ENCODE measurements at places on chromosomes 6 and 20.

DNA sequence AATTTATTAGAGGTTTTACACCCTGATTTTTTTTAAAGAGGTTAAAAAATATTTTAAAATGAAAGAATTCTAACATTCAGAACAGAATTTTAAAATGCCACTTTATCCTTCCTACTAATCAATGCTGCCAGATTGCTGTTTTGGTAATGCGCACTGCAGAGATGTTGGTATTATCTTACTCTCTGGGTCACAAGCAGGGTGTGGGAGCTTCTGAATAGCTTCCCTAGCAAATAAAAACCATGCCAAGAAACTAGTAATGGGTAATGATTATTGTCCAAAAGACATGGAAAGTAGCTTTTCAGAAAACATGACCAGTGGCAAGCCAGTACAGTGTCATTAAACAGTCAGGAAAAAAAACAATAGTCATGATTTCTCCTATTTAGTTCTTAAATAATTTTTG, 205.4 kb downstream of the TPBG start:
- DNase-seq = no peak

- DNase-seq = no peak
Observed at GRCh38 chr6:14717307-14717706, 528.6 kb upstream of the JARID2 start.

DNA sequence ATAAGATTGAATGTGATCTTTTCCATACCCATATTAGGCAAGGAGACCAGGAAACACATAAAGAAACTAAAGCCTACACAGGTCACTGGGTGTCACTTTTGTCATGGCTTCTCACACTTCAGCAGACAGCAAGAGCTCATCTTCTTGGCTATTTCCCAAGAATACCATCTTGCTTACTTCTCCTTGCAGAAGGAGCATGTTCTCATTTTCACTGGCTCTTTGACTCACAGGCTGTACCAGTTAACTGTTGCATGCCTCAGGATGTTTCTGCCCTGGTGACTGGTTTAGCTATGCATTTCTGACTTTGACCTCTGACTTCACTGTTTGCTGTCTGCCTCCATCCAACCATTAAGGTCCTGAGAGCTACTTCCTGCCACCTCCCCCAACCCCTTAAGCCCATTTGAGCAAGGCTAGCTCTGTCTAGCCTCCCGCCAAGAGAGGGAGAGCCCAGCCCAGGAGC, 40.3 kb upstream of the OGFRL1 start:
- DNase-seq = no peak

DNA sequence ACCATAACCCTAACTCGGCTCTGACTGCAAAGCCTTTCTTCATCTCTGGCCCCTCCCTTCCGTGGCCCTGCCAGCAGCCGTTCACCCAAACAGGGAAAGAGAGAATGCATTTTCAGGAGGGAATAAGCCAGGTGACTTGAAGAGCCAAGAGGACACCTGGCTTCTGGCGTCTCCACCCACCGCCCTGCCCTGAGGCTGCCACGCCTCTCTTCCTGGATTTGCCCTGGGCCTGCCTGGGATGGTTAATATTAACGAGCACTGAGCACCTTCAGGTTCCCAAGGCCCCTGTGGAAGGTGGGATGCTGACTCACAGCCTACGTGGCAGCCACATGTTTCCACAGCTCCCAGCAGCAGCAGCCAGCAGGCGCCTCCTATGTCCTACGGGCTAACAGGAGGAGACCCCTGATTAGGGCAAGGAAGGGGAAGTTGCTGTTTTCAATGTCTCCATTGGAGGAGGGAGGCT, 138.0 kb upstream of the RREB1 start:
- no peak for DNase-seq

GRCh38 chr6:3233321-3233720, 5.9 kb upstream of the TUBB2B start:
- no peak for DNase-seq

GRCh38 chr20:44384423-44385027, 29.0 kb downstream of the HNF4A start:
- no peak for DNase-seq

- no peak for DNase-seq
Observed at GRCh38 chr6:163098827-163099479, 315.6 kb upstream of the QKI start.

- no peak for DNase-seq
Observed at GRCh38 chr6:145963216-145964068, 716 bp downstream of the SHPRH start.

DNA sequence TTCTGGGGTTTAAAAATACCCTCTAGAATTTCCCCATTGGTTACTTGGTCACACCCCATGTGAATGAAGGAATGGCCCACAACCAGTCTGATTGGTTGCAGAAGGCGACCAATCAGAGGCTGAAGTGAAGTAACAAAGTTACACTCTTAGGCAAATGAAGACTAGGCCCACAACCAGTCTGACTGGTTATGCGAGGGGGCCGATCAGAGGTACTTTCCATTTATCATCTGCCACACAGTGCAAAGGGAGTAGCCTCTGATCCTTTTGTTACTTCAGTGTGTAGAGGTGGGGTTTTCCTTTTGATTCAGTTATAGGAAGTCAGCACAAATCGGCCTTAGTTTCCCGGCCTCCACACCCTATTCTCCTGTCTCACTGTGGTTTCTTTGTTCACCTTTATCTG, 61.2 kb upstream of the SGK1 start:
- DNase-seq = no peak

DNA sequence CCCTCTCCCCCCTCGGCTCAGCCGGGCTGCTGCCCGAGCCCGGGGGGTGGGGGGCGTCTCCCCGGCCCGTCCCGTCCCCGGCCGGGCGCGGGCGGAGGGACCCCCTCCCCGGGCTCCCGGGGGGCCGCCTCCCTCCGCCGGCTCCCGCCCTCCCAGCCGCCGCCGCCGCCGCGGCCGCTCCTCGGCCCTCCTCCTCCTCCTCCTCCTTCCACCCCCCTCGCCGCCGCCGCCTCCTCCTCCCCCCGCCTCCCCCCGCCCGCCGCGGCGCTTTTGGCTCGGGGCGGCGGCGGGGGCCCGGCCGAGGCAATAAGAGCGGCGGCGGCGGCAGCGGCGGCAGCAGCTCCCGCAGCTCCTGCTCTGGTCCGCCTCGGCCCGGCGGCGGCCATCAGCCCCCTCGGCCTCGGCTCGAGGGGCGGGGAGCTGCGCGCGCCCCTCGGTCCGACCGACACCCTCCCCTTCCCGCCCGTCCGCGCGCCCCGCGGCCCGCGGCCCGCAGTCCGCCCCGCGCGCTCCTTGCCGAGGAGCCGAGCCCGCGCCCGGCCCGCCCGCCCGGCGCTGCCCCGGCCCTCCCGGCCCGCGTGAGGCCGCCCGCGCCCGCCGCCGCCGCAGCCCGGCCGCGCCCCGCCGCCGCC, 38.7 kb downstream of the GNAS start:
- no peak for DNase-seq

GRCh38 chr6:17200395-17200794, 80.8 kb upstream of the RBM24 start:
- DNase-seq = no peak

DNA sequence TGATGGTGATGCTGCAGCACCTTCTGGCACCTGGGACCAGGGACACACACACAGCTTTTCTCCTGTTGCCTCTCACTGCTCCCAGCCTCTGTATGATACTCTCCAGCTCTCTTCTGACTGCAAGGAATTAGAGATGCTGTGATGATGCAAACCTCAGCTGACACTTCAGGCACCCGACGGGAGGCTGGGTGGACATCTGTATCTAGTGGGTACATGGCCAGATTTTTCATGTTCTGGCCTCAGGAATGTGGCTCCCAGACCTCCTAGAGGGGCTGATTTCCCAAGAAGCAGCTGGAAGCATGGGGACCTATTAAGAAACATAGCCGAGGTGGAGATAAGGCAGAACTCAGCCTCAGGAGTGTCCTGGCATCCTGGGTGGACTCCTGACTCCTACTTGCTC, 6.8 kb upstream of the EPB41L1 start:
- DNase-seq = no peak

- no peak for DNase-seq
Observed at GRCh38 chr6:45706319-45706718, 309.3 kb downstream of the CLIC5 start.

DNA sequence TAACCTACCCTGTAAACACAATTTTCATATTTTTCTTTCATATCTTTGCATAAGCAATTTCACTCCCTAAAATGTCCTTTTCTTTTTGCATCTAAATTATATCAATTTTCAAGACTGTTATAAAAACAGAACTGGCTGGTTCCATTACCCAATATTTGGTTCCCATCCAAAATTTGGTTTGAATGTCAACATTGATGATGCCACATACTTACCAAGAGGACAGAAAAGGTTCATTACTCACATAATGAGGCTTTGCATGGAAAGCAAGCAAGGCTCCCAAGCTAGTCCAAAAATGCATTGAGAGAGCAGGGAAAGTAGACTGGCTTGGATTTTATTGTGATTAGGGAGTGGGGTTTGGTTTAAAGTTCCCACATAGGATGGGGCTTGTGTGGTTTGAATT, 144.4 kb upstream of the AKIRIN2 start:
- DNase-seq = no peak

DNA sequence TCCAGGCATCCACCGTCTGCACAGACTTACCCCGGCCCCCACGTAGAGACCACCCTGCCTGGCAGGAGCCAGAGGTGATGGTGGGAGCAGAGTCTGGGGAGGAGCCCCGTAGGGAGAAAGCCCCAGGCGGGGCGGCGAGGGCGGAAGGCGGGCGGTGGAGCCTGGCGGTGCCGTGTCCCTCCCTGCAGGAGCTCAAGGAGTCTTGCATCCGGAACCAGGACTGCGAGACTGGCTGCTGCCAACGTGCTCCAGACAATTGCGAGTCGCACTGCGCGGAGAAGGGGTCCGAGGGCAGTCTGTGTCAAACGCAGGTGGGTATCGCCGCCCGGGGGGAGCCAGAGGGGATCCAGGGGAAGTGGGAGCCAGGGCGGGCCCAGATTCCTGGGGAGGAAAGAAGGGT, 6.0 kb downstream of the CLPSL1 start:
- DNase-seq = no peak

DNA sequence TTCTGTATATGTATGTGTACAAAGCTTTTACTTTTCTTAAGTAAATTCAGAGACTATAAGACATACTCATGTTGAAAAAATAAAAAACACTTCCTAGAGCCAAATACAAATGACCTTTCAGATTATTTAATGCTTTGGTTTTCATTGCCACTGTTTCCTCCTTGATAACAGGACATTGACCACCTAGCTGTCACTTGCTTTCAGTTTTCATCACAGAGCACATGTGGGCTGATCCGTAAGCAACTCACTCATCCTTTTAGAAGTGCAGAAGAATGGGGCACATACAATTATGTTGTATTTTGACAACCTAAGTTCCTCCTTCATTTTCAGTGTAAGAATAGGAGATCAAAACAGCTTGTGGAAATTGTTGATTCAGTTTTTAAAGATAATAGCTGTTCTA, 6.2 kb downstream of the ZBTB2 start:
- no peak for DNase-seq

DNA sequence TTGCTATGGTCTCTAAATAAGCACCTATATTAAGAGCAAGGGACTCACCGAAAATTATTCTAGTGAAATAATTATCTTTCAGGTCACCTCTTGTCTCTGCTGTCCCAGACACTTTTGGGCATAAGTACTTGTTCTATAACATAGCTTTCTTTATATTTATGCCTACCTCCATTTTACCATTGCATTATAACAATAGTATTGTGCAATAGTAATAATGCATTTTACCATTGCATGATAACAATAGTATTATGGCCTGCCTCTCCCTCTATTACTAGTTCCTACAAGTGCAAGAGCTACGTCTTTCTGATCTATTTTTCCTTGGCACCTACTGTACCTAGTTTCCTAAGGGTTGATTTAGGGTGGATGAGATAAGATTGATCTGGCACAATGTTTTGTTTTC, 169.2 kb downstream of the PDE7B start:
- DNase-seq = no peak

- no peak for DNase-seq
Observed at GRCh38 chr6:43055966-43056365, 2.3 kb upstream of the CUL7 start.

DNA sequence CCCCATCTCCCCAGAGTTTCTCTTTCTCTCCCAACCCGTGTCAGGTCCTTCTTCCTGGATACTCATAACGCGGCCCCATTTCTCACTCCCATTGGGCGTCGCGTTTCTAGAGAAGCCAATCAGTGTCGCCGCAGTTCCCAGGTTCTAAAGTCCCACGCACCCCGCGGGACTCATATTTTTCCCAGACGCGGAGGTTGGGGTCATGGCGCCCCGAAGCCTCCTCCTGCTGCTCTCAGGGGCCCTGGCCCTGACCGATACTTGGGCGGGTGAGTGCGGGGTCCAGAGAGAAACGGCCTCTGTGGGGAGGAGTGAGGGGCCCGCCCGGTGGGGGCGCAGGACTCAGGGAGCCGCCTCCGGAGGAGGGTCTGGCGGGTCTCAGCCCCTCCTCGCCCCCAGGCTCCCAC, at the start of gene HLA-F:
TSS of gene HLA-F (plus strand) at position 173 of the 404 bp plus-strand sequence. CDS start at position 203, 30 bp downstream.
- DNase-seq = no peak

DNA sequence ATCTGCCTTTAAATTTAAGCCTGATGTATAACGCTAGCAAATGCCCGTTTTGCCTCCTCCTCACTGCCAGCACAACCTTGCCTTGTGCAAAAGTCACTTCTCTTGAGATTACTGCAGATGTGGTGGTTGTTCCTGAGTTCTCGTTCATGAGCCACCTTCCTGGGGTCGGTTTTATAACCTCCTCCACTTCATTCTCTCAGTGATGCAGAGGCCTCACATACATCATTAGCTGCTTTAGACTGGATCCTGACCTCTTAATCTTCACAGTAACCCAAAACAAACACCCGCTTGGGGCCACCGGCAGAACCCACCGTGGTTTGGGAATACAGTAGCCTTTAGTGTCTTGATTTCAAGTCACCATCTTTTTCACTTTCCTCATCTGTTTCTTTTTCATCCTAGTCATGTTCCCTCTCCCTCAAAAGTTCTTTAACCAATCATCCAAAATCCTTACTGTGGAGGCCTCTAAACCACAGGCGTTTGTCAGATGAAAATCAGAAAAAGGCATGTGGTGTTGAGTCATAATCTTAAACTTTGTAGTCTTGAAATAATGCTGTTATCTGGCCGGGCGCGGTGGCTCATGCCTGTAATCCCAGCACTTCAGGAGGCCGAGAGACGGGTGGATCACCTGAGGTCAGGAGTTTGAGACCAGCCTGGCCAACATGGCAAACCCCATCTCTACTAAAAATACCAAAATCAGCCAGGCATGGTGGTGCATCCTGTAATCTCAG, 430.3 kb upstream of the SOX4 start:
- DNase-seq = no peak
